HS-5 (cell line): ENCODE measurements at places on chromosomes 6 and 20.

GRCh38 chr6:151475653-151476523, 17.9 kb upstream of the CCDC170 start:
- DNase-seq = no peak

GRCh38 chr6:156598855-156599180, 178.4 kb upstream of the ARID1B start:
- no peak for DNase-seq

GRCh38 chr6:170044836-170045562, 245.9 kb downstream of the DLL1 start:
- DNase-seq = no peak

GRCh38 chr20:37151529-37151928, 27.6 kb upstream of the RPN2 start:
- DNase-seq = no peak
